ENCODE measurements at places on chromosomes 13 and 19.
A peak's percentile ranks its signal among the peaks of the same experiment; 100 is the strongest.

- no peak for DNase-seq
Observed at GRCh38 chr19:19445911-19446361, 40.5 kb downstream of the GATAD2A start.

GRCh38 chr19:49676136-49676783 lies 811 bp upstream of the PRMT1 start:
- peak; percentile 94 for DNase-seq

GRCh38 chr19:50148528-50148927 lies 14.6 kb downstream of the IZUMO2 start:
- no peak for DNase-seq

- DNase-seq, result no peak
Observed at GRCh38 chr13:97932036-97932435, 21.4 kb upstream of the IPO5 start.

DNA sequence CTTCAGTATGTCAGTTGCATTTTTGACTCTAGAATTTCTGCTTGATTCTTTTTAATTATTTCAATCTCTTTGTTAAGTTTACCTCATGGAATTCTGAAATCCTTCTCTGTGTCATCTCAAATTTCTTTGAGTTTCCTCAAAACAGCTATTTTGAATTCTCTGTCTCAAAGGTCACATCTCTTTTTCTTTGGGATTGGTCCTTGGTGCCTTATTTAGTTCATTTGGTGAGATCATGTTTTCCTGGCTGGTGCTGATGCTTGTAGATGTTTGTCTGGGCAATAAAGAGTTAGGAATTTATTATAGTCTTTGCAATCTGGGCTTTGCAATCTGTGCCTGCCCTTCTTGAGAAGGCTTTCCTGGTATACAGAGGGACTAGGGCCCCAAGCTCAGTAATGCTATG lies 18.5 kb upstream of the KBTBD7 start:
- DNase-seq, result no peak

GRCh38 chr19:5032101-5032967 lies 63.4 kb downstream of the KDM4B start:
- no peak for DNase-seq

GRCh38 chr13:97366172-97366688 lies 67.7 kb upstream of the RAP2A start:
- DNase-seq, result no peak

- no peak for DNase-seq
Observed at GRCh38 chr13:24984134-24984533, 111.8 kb upstream of the PABPC3 start.

- no peak for DNase-seq
Observed at GRCh38 chr13:48778610-48779009, 124.9 kb downstream of the CYSLTR2 start.

GRCh38 chr19:12884202-12884601 lies 2.8 kb downstream of the KLF1 start:
- DNase-seq, result no peak

GRCh38 chr19:49398001-49398615 lies 10.1 kb downstream of the KASH5 start:
- no peak for DNase-seq

- DNase-seq, result no peak
Observed at GRCh38 chr13:36903925-36904595, 16.0 kb downstream of the SMAD9 start.

- DNase-seq, result no peak
Observed at GRCh38 chr19:28948566-28948965, 264.4 kb downstream of the UQCRFS1 start.

- DNase-seq, result no peak
Observed at GRCh38 chr19:55175117-55175867, 4.8 kb downstream of the SYT5 start.

- DNase-seq, result no peak
Observed at GRCh38 chr19:19489804-19490204, 25.5 kb downstream of the TSSK6 start.
